ENCODE measurements at places on chromosomes 3 and 15. TPM values are rescaled to one million over a fixed set of nuclear protein-coding genes. Genes with fewer than 3 reads are reported as not detected.
A peak's percentile ranks its signal among the peaks of the same experiment; 100 is the strongest.

The FHIT gene
- 15.3 TPM for total RNA-seq

The FOXB1 gene
- not detected for total RNA-seq

The GXYLT2 gene
- total RNA-seq, result 1.9 TPM

DNA sequence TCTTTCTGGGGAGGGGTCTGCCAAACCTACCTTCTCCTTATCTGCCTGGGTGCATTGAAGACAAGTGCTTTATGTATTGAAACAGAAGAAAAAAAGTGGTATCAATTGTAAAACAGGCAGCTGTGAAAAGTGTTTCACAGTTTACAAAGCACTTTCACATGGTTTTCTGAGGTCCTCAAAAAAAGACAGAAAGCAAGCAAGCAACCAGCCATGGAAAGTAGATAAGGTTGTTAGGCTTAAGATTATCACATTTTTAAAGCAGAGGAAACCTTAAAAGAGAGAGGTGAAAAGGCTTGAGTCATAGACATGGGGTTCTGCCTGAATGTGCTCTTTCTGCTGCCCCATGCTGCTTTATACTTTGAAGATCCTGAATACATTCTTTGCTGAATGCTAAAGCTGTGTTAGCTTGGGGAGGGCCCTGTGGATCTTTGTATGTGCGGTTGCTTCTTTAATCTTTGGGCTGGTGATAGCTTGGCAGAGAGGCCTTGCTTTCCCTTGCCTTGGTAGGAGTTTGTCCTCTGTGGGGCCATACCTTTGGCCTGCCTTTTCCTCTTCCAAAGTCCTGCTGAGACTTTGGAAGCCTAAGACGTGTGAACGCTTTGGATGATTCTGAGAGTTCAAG, 2.6 kb downstream of the SMAD3 start:
- no peak for DNase-seq

The HAUS2 gene
- total RNA-seq, result 24.1 TPM

DNA sequence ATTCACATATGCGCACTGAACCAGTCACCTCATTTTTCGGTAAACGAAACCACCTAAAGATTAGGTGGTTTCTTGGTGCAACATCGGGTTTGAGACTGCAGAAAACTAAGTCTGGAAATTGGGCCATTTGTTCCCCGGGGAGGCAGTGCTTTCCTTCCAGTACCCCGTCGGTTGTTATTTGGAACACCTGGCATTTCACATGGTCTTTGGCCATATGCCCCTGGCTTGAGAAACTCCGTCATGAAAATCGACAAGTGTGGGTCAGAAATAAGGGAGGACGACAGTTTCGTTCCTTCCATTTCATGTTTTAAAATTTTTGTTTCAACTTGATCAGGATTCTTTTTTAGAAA, 544 bp upstream of the GATM start:
- DNase-seq, result no peak

GRCh38 chr3:31848911-31849310, 132.2 kb downstream of the OSBPL10 start:
- DNase-seq, result no peak

The CHRNA5 gene
- 0.84 TPM for total RNA-seq

DNA sequence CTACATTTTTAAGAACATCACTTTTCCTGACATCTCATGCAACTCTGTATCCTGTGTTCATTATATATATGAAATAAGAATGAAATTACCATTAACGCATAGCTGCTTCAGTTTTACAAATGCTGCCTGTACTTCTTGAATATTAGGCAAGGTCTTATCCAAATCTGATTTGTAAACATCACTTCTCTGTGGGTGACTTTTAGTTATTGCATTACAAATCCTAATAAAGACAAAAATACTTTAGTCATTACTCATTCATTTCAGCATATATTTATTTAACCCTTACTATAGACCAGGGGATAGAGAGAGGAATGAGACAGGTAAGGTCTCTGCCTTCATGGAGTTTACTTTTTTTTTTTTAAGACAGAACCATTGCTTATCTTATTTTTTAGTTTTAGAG, 36.8 kb downstream of the MTMR10 start:
- DNase-seq, result no peak

The DUOX1 gene
- 90.1 TPM for total RNA-seq

The ZKSCAN7 gene
- 2.2 TPM for total RNA-seq

- no peak for DNase-seq
Observed at GRCh38 chr15:60065951-60066350, 61.8 kb downstream of the FOXB1 start.

- DNase-seq, result no peak
Observed at GRCh38 chr15:66772604-66773128, 70.6 kb downstream of the SMAD6 start.

DNA sequence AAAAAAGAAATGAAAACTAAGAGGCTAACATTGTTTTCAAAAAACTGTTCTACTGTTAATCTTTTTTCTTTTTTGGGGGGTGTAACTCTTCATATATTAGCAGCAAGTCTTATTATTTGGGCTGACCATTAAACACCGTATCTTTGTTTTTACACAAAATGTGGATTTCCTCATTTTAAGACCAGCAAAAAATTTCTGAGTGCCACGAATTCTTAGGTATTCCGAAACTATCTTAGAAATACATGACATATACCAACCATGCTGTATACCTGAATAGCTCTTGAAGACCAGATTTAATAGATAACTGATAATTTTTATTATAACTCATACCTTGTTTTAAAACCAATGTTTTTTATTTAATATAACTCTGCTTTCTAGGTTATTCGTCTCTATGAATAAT, 620 bp upstream of the TTC23 start:
- no peak for DNase-seq

The SPINK8 gene
- not detected for total RNA-seq

The AHSG gene
- total RNA-seq, result not detected

The HESX1 gene
- 0.30 TPM for total RNA-seq

The HYAL1 gene
- 19.5 TPM for total RNA-seq

DNA sequence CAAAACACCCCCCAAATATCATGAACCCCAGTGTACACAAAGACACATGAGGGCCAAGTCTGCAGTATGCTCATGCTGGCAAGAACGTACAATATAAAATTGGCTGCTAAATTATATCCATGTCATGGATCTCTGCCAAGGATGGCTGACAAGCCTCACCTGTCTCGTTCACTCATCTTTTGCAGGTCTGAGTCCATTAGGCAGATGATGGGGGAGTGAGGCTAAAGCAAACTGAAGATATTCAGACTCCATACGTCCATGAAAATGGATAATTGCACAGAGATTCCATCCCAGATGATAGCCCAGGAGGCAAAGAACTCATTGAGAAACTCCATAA, 122.3 kb upstream of the PTPRG start:
- no peak for DNase-seq

The ERC2 gene
- not detected for total RNA-seq

The C3orf70 gene
- 5.5 TPM for total RNA-seq

The ADAMTS9 gene
- 6.8 TPM for total RNA-seq

- DNase-seq, result no peak
Observed at GRCh38 chr3:96958856-96959255, 144.5 kb downstream of the EPHA6 start.

The SKOR1 gene
- 1.2 TPM for total RNA-seq

DNA sequence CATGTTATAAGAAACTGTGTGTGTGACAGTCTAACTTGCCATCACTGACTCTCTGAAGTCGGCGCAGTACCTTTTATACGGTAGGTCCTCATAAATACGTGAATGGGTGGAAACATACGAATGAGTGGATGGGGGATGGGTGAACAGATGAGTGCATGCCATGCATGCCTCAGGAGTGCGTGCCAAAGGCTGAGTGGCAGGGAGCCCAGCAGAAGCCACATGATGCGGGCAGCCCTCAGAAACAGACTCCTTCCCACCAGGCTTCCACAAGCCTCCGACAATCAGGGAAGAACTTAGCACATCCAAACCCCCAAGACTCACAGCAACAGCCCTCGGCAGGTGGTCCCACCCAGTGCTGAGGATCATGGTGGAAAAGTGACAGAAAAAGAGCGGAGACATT, 16.7 kb downstream of the HCN4 start:
- no peak for DNase-seq

- no peak for DNase-seq
Observed at GRCh38 chr15:98896002-98896721, 111.4 kb downstream of the PGPEP1L start.

GRCh38 chr3:94117729-94118128, 54.9 kb downstream of the NSUN3 start:
- DNase-seq, result no peak

DNA sequence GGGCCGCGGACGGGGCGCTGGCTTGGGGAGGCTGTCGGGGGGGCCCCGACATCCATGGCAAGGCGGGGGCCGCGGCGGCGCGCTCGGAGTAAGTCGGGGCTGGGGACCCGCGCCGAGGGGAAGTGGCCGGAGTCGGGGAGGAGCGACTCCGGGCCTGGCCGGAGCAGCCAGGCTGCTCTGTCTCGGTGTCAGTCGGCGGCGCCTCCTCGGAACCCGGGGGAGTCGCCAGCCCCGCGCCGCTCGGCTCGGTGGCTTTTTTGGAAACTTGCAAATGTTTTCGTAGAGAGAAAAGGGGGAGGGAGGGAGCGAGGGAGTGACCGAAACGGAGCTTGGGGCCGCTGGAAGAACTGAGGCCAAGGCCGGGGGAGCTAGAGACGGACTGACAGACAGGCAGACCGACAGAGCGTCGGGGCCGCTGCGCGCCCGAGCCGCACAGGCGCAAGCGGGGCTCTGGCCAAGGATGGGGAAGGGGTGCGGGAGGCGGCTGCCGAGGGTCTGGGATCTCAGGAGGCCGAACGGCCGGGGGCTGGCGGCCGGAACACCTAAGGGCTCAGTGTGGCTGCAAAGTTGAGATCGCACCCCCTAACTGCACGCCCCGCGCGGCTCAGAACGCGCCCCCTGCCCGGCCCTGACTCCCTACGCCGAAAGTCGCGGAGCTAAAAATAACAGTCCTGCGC, 5.0 kb downstream of the PTH1R start:
- DNase-seq, result peak; percentile 91

GRCh38 chr3:126743350-126743749, 39.3 kb downstream of the CHCHD6 start:
- DNase-seq, result no peak

DNA sequence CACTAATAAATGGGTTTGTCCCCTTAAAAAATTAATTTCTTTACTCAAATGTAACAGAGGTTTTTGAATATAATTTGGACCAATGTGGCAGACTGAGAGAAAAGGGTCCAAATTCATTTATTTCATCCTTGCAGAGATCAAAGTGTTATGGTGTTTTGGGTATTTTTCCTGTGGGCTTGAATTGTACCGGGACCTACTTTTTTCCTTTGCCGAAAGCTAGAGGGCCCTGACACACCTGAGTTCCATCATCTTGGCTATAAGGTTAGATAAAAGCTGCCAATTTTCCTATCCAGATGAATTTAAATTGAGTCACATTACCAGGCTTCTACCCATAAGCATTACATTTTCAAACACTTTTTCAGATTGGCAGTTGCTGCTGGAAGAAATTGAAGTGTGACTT, 908 bp downstream of the CCNB2 start:
- DNase-seq, result no peak

GRCh38 chr15:83602021-83602420, 51.9 kb upstream of the ADAMTSL3 start:
- DNase-seq, result no peak

GRCh38 chr15:26461847-26462608, 310.8 kb downstream of the GABRB3 start:
- no peak for DNase-seq

- no peak for DNase-seq
Observed at GRCh38 chr3:25335356-25335755, 92.7 kb upstream of the RARB start.

The CCR4 gene
- 0.69 TPM for total RNA-seq
